ENCODE measurements at places on chromosomes 5 and 9.

GRCh38 chr5:16784843-16785791, 151.0 kb downstream of the MYO10 start:
- no peak for DNase-seq

- DNase-seq: peak; percentile 18
Measured at GRCh38 chr9:92406477-92406876, 2.1 kb upstream of the OGN start.

GRCh38 chr5:170584450-170585058, 80.7 kb downstream of the KCNIP1 start:
- DNase-seq: no peak

DNA sequence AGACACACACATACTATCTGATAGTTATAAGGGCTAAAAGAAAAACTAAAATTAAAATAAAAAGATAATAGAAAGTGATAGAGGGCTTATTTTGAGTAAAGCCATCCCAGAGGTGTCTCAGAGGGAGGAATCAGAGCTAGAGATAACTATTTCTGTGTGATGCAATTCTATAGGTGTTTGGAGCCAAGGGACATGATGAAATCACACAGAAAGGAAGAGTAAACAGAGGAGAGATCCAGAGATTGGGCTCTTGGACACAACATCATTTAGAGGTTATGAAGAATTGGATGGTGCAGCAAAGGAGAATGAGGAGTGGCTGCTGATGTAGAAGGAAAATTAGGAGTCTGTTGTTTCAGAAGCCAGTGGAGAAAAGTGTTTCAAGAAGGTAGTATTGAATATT, 393.5 kb downstream of the DIRAS2 start:
- no peak for DNase-seq

- DNase-seq: no peak
Measured at GRCh38 chr5:179271428-179271734, 73.9 kb downstream of the ADAMTS2 start.

DNA sequence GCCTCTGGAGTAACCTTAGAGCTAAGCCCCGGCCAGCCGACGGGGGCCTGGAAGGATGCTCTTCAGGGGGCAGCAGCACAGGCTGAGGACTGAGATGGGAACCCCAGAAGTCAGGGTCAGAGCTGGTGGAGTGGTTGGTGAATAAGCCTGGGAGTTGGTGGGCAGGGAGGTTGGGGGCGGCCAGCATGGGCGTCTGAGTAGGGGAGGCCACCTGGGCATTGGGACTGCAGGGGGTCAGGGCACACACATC, 14.4 kb downstream of the NINJ1 start:
- no peak for DNase-seq

GRCh38 chr5:133868946-133869518, 99.4 kb downstream of the C5orf15 start:
- DNase-seq: peak; percentile 39

- DNase-seq: no peak
Measured at GRCh38 chr5:157280927-157281326, 15.0 kb downstream of the CYFIP2 start.

- DNase-seq: no peak
Measured at GRCh38 chr5:41368158-41368557, 142.2 kb downstream of the PLCXD3 start.

Measured in activated CD8-positive, alpha-beta memory T cell treated with anti-CD3 and anti-CD28 coated beads for 4 hours (primary cell).